ENCODE measurements at places on chromosomes 5 and 9.

DNA sequence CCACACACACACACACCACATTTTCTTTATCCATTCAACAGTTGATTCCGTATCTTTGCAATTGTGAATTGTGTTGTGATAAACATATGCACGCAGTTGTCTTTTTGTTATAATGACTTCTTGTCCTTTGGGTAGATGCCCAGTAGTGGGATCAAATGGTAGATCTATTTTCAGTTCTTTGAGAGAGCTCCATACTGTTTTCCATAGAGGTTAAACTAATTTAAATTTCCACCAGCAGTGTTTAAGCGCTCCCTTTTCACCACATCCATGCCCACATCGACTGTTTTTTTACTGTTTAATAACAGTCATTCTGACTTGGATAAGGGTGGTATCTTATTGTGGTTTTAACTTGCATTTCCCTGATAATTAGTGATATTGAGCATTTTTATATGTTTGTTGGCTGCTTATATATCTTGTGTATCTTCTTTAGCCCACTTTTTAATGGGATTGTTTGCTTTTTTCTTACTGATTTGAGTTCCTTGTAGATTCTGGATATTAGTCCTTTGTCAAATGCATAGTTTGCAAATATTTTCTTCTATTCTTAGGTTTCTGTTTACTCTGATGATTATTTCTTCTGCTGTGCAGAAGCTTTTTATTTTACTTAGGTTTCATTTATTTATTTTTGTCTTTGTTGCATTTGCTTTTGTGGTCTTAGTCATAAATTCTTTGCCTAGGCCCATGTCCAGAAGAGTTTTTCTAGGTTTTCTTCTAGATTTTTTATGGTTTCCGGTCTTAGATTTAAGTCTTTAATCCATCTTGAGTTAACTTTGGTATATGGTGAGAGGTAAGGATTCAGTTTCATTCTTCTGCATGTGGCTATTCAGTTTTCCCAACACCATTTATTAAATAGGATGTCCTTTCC lies 82.4 kb downstream of the SH3RF2 start:
- DNase-seq: no peak

- DNase-seq: no peak
Observed at GRCh38 chr9:116724123-116724522, 37.0 kb downstream of the TRIM32 start.

GRCh38 chr5:169803077-169803981 lies 166.3 kb downstream of the DOCK2 start:
- peak; percentile 69 for DNase-seq

DNA sequence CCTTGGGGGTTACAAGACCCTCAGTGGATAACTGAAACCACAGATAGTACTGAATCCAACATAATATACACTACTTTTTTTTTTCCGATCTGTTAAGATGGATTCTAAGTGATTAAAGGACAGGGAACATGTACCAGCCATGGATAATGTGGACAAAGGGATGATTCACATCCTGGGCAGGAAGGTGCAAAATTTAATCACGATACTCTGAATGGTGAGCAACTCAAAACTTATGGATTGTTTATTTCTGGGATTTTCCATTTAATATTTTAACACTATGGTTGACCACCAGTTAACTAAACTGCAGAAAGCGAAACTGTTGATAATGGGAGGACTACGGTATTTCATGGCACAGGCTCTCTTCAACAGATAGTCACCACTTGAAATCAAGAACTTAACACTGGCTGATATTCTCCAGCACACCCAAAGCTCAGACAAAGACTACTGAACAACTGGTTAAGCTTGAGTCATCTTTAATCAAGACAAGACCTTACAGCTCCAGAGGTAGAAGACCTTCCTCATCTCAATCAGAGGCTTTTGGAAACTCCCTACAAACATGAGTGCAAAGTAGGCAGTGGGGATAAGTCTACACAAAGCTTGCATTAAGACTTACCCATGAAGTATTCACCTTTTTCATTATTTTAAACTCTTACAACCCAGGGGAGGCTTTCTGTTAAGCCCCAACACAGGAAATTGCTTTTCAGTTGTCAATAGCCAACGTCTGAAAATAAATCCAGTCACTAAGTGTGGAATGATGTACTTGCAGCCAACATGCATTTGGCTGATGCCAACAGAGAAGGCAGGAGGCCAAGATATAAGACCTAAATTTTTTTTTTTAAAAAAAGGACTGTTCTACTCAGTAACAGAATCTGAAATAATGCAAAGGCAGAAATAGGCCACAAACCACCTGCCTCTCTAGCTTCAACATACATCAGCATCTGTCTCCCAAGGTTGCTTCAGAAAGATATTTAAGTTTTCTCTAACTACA lies 78.7 kb downstream of the ELAVL2 start:
- DNase-seq: no peak

GRCh38 chr9:70403166-70403565 lies 11.3 kb downstream of the KLF9 start:
- no peak for DNase-seq

DNA sequence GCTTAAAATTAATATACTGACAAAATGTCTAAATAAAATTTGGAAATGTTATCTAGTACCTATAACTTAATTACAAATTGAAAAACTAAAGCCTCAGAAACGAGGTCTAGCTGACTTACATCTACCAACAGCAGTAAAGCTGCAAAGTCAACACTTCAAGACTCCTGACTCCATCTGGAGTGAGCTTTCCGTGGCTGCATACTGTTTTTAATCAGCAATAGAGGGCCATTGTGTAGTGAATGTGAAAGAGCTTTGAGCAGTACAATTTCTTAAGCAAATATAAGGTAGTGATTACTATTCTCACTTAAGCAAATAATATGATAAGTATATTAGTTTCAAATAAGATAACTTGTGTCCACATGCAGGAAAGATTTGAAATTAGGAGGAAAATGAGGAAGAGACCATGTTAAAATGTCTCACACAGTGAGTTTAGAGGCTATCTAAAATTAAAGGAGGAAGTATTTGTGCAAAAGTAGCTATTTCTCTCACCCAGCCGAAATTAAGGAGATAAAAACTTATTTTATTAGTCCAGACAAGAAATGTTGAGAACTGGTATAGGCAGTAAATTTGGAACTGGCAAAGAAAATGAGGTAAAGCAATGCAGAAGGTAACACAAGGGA lies 6.4 kb downstream of the SPINK6 start:
- no peak for DNase-seq

GRCh38 chr5:108118813-108119514 lies 262.9 kb downstream of the FBXL17 start:
- no peak for DNase-seq
